Stimulated activated CD4-positive, alpha-beta T cell treated with anti-CD3 and anti-CD28 coated beads, TNF-alpha, amount 100 ng/mL, for 24 hours (primary cell): ENCODE measurements at places on chromosomes 13 and 19.
A peak's percentile ranks its signal among the peaks of the same experiment; 100 is the strongest.

GRCh38 chr19:32067685-32068084 is 277.7 kb upstream of the ZNF507 start:
- DNase-seq = no peak

DNA sequence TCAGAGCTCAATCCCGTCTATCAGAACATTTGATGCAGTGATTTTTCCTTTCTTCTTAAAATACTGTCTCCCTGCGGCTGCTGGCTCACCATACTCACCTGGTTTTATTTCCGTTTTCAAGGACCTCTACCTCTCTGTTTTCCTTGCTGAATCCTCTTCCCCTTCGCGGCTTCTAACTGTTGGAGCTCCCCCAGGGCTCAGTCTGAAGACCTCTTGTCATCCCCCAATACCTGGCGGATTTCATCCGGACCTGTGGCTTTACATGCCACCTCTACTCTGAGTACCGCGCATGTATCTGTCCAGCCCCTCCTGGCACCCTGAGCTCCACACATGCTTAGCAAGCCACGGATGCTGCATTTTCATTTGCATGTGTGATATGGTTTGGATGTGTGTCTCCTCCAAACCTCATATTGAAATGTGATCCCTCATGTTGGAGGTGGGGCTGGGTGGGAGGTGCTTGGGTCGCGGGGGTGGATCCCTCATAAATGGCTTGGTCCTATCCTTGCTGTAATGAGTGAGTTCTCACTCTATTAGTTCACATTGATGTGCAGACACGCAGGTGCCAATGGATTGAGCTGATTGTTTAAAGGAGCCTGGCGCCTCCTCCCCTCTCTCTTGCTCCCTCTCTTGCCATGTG is 106.2 kb upstream of the LSM14A start:
- no peak for DNase-seq

GRCh38 chr13:100235311-100235901 is 146.5 kb downstream of the PCCA start:
- peak; percentile 4 for DNase-seq

- no peak for DNase-seq
Observed at GRCh38 chr19:58317476-58318072, 9.2 kb upstream of the ZSCAN22 start.

DNA sequence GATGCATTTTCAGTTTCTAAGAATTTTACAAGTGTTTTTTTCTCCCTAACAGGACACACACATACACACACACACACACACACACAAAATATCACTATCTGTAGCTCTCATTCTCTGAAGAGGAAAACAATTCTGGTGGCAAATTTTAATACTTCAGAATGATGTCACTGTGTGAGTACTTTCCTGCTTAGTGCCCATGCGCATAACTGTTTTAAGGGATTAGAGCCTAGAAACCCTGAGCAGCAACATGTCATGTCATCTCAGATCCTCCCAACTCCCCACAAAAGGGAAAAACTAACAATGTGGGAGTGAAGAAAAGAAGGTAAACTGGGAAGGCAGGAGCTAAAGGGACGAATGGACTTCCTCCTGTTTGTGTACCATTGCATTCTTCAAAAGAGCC is 401.2 kb downstream of the SPRY2 start:
- DNase-seq = no peak

GRCh38 chr13:71770710-71771109 is 96.3 kb downstream of the DACH1 start:
- no peak for DNase-seq

DNA sequence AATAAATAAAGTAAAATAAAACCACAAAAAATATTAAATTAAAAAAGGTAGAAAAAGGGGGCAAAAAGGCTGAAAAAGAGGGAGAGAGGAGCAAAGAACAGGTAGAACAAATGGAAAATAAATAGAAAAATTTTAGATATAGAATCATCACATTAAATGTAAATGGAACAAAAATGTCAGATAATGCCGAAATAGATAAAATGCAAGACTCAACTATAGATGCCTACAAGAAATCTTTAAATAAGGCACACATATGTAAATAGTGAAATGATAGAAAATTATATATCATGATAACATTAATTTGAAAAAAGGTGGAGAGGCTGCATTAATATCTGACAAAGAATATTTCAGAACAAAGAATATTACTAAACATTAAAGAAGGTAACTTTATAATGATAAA is 477.1 kb upstream of the SPRY2 start:
- no peak for DNase-seq

DNA sequence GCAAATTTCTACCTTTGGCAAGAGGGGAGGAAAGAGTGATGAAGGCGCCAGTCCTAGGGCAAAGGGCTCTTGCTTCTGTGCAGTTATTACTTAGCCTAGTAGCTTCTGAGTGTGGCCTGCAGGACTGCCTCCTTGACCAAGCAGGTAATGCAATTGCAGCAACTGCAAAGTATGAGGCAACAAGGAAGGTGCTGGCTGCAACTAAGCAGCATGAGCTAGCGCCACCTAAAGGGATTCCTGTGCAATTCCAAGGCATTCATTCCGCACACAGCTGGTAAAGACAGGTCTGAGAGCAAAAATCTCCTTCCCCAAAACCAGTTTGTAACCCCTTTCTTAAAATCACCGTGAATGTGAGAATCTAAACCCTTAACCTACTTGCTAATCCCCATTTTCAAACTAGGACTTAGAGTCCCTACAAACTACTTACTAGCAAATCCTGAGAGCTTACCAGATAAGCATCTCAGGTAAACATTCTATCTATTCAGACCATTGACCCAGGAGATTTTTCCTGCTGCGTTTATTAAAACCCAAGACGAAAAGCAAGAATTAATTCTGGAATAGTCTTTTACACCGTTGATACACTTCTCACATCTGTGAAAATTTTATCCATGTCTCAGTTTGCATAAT is 62.9 kb downstream of the DCT start:
- no peak for DNase-seq

- DNase-seq = no peak
Observed at GRCh38 chr13:69956349-69956748, 151.3 kb upstream of the ATXN8OS start.

DNA sequence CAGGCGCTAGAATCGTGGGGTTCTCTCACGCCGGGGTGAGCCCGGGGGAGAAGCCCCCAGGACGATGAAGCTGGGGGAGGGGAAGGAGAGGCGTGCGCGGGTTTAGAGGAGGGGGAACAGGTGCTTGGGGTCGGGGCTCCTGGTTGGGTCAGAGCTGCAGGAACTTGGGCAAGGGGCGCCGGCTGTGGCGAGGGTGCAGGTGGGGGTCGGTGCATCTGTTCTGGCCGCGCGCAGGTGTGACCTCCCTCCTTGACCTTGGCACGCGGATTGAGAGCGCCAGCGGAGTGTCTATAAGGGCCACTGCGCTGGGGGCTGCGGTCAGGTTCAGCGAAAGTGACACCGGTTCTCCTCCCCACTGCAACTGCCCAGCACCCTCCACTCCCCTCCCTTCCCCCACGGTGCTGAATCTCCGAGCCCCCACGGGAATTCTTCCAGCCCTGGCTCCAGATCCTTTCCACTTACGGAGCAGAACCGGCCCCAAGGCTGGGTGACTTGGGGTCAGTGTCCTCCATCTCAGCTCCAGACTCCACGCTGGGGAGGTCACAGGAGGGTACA is 618 bp downstream of the TMEM38A start:
- no peak for DNase-seq

DNA sequence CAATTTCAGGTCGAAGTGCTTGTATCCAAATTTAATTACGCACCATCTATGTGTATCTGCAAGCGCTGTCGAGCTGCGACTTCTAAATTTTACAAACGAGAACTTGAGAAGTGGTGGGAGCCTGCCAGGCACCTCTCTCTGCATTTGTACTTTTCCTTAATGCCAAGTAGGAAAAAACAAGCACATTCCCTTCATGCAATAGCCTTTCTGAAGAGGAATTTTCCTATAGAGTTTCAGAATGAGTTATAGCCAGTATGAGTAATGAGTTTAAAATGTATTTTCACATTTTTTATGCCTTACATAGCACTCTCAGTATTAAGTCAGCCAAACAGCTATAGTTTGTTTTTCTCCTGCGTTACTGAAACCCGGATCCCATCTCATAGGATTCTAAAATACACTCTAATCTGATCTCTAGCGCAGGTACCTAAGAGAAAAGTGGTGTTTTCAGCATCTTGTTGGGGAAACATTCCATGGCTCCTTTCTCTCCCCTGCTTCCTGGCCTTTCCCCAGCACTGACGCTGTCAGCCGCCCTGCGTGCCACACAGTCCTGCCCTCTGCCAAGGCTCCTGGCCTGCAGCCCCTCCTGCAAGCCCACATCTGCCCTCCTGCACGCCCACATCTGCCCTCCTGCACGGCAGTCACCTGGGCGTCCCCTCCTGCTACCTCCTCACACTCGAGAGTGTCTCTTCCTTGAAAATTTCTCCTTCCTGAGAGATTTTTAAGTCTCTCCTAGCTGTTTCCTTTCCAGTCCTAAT is 526.9 kb downstream of the MYO16 start:
- no peak for DNase-seq

- no peak for DNase-seq
Observed at GRCh38 chr13:79541426-79542049, 60.6 kb downstream of the NDFIP2 start.

DNA sequence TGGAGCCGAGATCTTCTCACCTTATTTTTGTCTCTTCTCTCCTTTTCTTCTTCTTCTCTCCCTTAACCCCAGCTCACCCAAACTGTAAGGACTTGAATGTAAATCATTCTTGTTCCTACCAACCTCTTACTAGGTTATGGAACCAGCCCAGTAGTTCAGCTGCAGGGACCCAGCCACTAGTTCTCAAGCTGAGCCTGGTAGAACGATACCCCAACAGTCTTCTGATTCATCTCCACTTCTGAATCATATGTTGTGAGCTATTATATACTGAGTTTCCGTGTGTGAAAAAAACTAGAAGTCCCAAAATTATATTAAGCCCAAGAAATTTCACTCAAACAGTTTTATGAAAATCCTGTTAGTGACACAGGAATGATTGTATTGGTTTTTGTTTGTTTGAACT is 67.7 kb downstream of the DCT start:
- no peak for DNase-seq

DNA sequence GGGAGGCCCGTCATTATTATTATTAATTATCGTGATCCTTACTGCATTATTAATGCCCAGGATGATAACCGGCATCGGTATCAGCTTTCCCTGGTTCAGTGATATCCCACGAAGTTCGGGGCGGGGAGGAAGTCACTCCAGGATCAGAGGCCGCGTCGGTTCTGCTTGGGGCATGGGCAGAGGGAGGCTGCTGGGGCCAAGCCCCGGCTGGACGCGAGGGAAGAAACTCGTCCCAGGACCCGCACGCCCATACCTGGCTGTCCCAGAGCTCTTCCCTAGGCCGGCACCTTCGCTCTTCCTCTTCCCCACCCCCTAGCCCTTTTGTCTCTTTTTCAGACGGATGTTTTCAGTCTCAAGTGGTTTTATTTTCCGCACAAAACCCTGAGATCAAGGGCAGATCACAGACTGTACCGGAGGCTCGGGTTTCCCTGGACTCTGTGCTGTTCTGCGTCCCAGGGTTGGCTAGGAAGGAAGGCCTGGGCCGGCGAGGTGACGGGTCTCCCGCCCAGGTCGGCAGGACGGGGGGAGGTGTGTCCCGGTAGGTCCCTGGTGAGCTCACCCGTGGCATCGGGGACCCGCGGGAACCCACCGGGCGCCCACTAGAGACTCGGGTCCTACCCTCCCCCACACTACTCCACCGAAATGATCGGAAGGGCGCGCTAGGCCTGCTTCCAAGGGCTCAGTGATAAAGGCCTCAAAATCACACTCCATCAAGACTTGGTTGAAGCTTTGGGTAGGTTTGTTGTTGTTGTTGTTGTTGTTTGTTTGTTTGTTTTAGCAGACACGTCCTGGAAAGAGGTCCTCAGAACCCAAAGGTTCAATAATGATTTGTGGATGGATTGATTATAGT is 7.9 kb downstream of the ZIC2 start:
- no peak for DNase-seq

- DNase-seq = no peak
Observed at GRCh38 chr13:112674412-112675365, 15.1 kb upstream of the ATP11A start.

DNA sequence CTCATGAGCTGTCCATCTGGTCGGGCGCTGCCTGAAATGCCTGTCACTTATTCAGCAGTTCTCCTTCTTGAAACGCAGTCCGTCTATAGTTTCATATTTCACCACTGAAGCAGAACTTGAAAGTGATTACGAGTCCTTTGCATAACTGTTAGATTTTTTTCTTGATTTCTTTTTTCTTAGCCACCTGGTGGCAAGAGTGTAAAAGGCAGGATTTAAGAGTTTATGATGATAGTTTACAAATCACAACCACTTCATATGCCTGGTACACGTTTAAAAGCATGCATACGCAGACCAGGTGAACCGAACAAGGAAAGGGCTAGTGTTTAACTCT is 45.8 kb downstream of the GGACT start:
- no peak for DNase-seq

DNA sequence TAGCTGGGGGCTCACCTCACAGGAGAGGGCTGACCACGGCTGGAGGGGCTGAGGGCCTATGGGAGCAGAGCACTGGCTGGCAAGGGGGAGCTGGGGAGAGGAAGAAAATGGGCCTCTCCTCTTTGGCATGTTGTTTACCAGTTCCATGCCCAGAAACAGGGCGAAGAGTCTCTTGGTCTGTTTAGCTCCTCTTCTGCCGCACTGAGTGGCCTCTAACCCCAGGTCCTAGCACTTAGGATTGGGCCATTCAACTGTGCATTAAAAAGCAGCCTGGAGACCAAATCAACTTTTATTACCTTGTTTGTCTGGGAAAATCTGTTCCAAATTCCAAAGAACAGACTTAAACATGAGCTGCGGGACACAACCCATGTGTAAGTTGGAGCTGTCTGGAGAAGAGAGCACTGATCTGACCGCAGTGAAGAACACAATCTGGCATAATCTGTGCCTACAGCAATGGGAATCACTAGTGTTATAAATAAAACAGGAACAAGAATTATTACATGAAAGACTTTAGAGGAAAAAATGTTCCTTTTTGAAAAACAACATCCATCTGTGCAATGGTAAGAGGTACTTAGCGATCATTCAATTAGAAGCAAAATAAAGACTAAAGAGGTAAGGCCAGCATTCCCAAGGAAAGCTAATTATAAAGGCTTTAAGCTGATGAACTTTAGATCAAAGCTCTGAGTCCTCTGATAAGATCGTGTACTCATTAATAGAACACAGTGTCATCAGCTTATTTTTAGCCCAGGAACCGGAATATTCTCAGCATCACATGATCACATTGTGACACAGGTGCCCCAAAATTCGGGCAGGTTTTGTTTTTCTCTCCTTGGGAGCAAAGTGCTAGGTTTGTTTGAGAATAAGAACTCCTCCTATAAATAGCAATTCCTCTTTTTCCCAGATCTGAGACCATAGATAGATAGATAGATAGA is 243.2 kb downstream of the COL4A1 start:
- no peak for DNase-seq

- no peak for DNase-seq
Observed at GRCh38 chr19:2711172-2711874, 8.8 kb upstream of the GNG7 start.

DNA sequence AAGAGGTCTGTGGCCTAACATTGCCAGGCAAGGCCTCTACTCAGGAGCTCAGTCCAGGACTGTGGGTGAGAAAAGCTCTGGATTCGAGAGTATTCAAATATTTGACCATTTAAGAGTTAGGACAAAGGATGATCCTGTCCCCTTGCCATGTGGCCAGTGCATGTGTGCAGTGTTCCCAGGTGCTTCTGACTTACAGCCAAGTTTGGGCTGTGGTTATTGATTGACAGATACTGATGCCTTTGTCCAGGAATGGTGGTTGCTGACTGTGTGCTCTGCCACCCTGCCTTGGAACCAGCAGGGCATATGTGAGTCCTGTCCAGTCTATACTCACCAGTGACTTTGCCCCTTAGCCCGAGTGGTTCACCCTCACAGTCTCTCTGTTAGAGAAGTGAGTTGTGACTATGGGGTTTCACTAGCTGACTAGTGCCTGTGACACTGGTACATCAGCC is 51.9 kb downstream of the GARRE1 start:
- DNase-seq = no peak

- no peak for DNase-seq
Observed at GRCh38 chr19:2275588-2276428, 6.2 kb downstream of the PEAK3 start.
